ENCODE measurements at places on chromosomes 7 and 10. TPM values are rescaled to one million over a fixed set of nuclear protein-coding genes. Genes with fewer than 3 reads are reported as not detected.

The PIP gene
- total RNA-seq, result not detected

The GFRA1 gene
- total RNA-seq, result 19.8 TPM

The AOC1 gene
- 0.96 TPM for total RNA-seq

The EPO gene
- total RNA-seq, result not detected

The SFTPA1 gene
- total RNA-seq, result not detected

The MYH16 gene
- under 0.01 TPM for total RNA-seq

The HOXA13 gene
- total RNA-seq, result not detected

The DRGX gene
- not detected for total RNA-seq

The LRRN3 gene
- total RNA-seq, result under 0.01 TPM

The NUDT1 gene
- 13.5 TPM for total RNA-seq
